ENCODE measurements at places on chromosomes 2 and 18.

DNA sequence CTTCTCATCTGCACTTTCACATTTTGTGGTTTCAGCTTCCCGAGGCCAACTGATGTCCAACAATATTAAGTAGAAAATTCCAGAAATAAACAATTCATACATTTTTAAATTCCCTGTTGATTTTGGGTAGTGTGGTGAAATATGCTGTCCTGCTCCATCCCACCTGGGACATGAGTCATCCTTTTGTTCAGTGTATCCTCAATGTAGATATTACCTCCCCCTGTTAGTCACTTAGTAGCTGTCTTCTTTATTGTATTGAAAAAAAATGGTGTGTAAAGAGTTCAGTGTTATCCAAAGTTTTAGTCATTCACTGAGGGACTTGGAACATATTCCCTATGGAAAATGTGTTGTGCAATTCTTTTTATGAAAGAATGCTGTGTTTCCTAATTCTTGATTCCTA lies 348.1 kb downstream of the SOCS6 start:
- DNase-seq, result no peak

GRCh38 chr2:215811409-215812345 lies 201.7 kb downstream of the MREG start:
- no peak for DNase-seq

DNA sequence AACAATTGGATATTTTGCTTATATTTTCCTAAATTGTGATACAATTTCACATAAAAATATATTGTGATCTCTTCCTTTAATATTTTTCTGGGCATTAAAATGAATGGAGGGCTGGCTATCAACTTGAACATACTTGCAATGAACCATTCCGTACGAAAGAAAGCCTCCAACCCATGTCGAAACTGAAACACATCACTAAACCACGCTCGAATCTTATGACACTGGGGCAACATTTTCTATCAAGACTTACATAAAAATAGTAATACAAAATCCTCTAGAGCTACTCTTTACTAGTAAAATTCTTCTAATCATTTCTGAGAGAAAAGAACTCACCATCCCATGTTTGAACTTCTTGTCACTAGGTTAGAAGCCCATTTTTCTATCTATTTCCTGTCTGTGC lies 132.8 kb upstream of the DOK6 start:
- no peak for DNase-seq

DNA sequence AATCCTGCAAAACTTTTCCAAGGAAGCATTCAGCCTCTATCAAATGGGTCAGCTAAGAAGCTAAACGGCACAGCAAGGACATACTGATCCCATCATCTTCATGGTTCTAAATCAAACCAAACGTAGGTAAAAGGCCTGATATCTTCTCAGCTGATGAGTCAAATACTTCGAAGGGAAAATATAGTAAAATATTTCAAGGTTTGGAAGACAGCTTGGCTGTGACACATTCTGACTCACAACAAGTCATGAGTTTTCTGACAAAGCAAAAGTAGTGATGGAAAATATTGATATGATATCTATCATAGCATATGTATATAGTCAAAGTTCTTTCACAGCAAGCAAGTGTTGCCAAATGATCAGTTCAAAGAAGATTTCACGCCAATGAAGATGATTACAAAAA lies 31.5 kb downstream of the DOCK10 start:
- DNase-seq, result no peak

DNA sequence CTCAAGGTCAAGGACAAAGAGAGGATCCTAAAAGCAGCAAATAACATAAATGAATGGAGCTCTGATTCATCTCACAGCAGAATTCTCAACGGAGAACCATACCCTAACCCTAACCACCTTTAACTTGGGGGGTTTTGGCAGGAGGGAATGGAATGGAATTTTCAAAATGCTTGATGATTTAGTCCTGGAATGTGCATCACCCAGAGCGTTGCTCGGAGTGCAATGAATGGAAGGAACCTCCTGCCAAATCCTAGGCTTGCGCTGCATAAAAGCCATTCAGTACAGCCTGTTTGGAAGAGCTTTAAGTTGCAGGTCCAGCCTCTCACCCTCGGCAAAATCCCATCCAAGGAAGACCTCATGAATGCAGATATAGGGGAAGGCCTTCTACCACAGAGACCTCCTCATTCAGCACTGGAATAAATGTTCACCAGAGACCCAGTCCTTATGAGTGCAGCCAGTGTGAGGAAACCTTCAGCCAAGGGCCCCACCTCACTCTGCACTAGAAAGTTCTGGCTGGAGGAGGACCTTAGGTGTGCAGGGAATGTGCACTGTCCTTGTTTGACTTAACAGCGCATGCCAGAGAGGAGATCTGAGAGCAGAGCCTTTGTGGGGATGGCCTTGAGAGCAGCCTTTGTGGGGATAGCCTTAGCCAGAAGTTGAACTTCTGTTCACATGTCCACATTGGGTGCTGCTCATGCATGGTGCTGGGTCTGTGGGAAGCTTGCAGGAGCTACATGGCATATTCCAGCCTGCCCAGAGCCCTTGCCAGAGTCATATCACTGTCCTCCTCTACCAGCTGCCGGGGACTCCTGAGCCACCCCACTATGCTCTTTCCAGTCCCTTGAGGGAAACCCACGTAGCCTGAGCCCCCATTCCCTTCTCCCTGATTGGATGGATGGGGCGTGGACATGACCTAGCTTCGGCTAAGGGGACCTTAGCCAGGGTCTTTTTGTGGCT lies 30.5 kb downstream of the ASB1 start:
- no peak for DNase-seq

- DNase-seq, result no peak
These were observed 4.8 kb downstream of the UXS1 start for GRCh38 chr2:106189325-106189724.

DNA sequence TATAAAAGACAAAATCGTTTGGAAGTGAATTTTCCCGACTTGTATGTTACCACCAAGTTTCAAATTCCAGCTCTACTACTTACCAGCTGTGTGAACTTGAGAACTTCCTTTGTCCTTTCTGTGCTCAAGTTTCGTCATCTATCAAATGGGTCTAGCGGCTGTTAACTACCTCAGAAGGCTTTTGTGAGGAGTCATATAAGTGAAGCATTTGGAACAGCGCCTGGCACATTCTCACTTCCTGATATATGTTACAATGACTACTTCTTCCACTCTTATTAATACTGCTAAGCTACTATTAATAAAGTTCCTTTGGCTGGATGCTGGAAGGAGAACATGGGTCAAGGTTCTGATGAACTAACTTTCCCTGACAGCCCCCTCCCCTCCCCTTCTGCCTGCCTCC lies 104.5 kb downstream of the MEIS1 start:
- DNase-seq, result no peak

DNA sequence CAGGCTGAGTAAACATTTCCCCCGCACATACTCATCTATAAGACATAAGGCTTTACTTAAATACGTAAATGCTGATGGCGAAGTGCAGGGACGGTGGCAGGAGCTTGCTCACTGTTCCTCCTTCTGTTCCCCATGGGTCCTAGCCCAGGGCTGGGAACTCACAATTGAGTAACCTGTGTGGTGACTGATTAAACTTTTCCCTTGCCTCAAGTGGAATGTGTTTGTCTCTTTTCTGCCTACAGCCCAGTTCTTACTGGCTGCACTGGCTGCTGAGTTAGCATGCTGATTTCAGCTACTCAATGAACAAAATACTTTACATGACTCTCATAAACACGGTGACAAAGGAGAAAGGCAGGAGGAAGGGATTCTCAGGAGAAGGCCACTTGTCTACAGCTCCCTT lies 87.3 kb downstream of the MARCO start:
- DNase-seq, result no peak

DNA sequence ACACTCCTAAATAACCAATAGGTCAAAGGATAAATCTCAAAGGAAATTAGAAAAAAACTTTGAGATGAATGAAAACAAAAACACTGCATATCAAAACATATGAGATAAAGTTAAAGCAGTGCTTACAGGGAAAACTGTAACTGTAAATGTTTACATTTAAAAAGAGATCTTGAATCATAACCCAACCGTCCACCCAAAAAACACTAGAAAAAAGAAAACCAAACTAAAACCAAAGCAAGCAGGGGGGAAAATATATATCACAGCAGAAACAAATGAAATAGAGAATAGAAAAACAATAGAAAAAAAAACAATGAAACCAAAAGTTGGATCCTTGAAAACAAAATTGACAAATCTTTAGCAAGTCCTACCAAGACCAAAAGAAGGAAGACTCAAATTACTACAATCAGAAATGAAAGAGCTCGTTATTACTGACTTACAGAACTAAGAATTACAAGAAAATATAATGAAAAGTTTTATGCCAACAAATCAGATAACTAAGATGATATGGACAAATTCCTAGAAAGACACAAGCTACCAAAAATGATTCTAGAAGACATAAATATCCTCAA lies 65.6 kb downstream of the TLK1 start:
- no peak for DNase-seq

- no peak for DNase-seq
These were observed 52.9 kb downstream of the LRPPRC start for GRCh38 chr2:43942881-43943280.

GRCh38 chr2:149800624-149801542 lies 213.3 kb upstream of the MMADHC start:
- no peak for DNase-seq

Measured in NCI-H1105 treated with DMSO at 0.1 percent for 48 hours (cell line).